ENCODE measurements at places on chromosomes 11 and 22.

GRCh38 chr11:36751996-36752395 is 154.0 kb upstream of the RAG2 start:
- DNase-seq: no peak

- no peak for DNase-seq
Measured at GRCh38 chr22:43550672-43551071, 138.9 kb downstream of the MPPED1 start.

DNA sequence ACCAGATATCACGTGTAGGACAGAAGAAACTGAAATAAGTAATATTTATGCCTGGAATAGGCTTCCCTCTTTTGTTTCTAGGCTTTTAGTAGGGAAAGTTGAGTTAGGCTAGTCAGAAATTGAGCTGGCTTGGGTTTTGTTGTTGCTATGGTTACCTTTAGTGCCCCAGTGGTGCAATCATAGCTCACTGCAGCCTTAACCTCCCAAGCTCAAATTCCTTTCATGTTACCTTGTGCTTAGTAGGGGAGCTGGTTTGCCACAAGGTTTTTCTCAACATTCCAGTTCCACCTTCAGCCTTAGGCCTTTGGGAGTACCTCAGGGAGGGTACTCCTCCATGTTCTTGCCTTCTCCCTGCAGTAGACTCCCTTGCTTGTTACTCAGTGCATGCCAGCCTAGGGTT is 69.1 kb upstream of the SUSD2 start:
- no peak for DNase-seq

GRCh38 chr11:121643479-121644186 is 190.9 kb upstream of the SORL1-AS1 start:
- no peak for DNase-seq

DNA sequence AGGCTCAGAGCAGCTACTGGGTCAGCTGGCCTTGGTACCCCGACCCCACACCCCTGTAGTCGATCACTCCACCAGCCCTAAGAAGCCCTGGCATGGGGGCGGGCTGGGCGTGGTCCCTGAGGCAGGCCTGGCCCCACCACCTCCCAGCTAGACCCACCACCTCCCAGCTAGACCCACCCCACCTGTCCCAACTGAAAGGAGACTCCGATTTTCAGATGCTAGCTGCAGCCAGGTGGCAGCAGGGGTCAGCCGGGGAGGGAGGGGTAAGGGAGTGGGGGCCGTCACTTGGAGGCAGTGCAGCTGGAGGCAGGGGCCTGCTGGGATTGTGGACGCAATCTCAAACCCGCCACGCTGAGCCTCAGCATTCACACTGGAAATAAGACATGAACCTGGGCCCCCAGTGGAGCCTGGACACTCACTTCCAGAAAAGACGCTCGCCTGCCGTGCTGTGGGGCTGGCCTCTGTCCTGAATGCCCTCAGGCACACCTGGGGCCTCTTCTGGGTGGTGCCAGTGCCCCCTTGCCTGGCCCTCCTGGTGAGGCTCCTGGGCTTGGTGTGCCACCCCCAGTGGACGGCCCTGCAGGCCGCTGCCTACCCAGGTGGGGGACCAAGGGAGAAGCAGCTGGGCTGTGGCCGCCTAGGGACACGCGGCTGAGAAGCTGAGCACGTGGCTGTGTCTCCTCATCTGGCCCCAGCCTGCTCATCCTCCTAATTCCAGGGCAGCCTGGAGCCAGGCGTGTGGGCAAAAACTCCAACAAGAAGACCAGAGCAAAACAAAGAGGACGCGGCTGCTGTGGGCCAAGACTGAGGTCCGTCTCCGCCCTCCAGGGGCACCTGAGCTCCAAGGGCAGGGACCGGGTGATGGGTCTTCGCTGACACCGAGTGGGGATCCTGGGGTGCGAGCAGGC is 26.7 kb downstream of the OSBPL5 start:
- no peak for DNase-seq

DNA sequence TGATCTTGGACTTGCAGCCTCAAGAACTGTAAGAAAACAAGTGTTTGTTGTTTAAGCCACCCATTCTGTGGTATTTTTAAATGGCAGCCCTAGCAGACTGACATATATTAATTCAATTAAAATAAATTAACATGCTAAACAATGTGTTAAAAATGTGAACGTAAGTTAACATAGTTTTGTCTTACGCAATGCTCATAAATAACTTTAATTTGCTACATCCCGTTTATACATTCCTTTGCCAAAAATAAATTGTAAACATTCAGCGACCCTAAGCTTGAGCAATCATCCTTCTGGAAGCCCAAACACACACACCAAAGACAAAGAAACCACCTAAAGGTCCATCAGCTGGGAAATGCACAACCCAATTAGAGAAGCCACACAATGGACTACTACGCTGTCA is 70.4 kb downstream of the CELSR1 start:
- DNase-seq: no peak

DNA sequence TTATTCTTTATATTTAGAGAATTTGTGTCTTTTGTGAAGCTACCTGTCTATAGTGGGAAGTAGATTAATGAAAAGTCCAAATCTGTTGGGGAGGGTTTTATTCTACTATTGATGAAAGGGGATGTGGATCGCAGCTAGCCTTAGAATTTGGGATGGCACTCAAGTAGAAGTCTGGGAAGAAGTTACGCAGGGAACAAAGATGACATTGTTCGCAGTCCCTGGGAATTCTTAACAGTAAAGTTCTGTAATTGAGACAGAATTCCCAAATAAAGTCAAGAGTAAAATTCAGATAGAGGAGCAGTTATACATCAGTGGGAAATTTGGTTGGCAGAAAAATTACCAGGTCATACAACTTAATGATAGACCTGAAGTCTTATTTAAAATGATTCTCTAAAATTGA is 64.1 kb downstream of the ATM start:
- no peak for DNase-seq

DNA sequence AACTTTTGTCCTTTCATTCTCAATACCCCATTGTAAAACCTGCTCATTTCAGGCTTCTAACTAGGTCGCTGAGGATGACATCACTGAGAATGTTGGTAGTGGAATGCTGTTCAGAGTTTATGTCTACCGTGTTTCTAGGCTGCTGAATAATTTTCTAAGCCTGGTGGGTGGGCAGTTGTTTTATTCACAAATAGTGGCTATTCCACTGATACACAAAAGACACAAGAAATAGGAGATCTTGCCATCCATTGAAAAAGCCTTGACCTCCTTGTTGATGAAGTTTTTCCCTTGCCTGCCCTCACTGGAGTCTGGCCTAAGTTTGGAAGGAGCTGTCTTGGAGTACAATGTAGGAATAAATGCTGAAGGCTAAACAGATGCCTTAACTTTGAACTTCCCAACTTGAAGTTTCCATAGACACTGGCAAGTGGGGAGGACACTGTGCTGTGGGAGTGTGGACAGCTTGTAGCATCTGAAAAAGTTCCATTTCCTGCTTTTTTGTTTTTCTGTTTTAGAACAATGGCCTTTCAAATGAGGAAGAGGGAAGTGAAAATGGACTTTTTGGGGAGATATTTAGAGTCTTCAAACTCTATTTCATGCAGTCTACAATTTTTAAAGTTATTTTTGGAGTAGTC is 59.2 kb downstream of the TRIM44 start:
- no peak for DNase-seq

DNA sequence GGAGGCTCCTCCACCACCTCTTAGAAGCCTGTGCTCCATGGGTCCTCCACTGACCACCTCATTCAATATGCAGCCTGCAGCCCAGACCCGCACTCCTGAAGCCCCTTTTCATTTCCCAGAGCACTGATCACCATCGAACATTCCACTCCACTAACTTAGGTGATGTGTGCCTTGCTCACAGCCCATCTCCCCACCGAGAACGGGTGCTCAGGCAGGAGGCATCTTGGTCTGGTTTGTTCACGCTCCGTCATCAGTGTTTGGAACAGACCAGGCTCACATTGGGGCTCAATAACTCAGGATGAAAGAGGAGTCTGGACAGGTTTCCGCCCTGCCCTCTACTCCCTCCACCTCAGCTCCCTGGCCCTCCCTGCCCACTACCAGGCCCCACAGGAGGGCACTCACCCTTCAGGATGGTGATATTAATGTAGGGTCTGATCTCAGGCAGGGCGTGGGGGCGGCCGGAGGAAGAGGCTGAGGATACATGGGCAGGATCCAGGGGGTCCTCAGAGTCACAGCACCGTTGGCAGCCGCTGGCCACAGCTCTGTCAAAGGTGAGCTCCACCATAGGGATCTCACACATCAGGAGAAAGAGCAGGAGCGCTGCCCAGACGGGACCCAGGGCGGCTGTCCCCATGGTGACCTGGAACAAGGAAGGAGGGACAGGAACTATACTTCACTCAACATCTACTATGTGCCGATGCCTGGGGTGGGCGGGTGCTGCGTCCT is 3.1 kb downstream of the C1QTNF6 start:
- DNase-seq: no peak

- no peak for DNase-seq
Measured at GRCh38 chr11:26243426-26243825, 88.5 kb upstream of the ANO3 start.

GRCh38 chr11:111797145-111797581 is 31.0 kb upstream of the PPP2R1B start:
- DNase-seq: peak; percentile 90

DNA sequence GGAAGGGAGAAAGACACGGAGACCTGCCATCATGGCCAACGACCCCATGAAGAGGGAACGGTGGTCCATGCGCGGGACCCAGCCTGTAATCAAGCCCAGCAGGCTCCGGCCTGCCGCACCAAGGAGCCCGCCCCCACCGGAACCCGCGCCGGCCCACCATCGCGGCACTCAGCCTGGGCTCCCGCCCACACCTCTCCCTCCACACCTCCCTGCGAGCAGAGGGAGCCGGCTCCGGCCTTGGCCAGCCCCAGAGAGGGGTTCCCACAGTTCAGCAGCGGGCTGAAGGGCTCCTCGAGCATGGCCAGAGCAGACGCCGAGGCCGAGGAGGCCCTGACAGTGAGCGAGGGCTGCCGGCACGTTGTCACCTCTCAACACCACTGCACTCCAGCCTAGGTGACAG is 1302.8 kb upstream of the CNTN5 start:
- no peak for DNase-seq

DNA sequence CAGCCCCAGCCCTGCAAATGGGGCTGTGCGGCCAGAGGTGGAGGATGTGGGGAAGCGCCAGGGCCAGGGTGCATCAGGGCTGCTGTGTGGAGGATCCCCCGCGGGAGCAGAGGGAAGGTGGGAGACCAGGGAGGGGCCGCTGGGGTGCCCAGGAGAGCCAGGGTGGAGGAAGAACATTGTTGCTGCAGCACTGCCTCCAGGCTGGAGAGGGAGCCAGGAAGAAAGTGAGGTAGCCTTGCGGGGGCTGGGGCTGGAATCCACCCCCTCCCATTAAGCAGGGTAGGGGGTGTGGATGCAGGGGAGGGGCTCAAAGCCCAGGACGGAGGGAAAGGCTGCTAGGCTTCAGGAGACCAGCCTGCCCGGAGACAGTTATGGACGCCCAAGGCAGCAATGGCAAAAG is 15.0 kb downstream of the CABP7 start:
- DNase-seq: no peak

DNA sequence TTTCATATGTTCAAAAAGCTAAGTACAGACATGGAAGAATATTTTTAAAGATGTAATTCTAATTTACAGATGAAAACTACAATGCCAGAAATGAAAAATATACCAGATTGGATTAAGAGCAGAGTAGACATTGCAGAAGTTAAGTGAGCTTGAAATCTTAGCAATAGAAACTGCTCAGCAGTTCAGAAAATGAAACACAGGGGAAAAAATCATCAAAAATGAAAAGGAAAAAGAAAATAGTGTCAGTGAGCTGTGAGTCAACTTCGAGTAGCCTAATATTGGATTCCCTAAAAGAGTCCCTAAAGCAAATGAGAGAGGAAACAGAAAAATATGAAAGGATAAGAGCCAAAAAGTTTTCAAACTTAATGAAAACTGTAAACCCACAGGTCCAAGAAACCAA is 25.8 kb upstream of the IL10RA start:
- DNase-seq: no peak

DNA sequence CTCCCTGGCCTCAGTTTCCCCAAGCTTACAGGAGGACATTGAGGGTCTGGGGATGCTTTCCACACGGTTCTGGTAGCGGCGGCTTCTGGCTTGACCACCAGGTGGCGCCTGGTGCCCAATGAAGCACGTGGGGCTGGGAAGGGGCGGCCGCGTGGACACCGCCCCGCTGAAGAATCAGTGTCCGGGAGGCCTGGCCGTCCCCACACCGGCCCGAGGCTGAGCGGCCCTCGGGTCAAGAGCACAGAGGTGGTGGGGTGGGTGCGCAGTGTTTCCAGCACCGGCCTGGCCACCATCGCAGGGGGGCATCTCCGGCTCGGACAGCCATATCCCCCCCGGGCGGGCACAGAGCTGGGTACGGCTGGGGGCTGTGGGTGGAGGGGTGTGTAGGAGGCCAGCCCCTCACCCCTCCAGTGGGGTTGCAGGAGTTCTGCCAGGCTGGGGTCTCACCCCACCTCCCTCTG is 27.8 kb upstream of the PPARA start:
- peak; percentile 32 for DNase-seq

- no peak for DNase-seq
Measured at GRCh38 chr11:62721994-62722393, 5.3 kb downstream of the HNRNPUL2 start.

DNA sequence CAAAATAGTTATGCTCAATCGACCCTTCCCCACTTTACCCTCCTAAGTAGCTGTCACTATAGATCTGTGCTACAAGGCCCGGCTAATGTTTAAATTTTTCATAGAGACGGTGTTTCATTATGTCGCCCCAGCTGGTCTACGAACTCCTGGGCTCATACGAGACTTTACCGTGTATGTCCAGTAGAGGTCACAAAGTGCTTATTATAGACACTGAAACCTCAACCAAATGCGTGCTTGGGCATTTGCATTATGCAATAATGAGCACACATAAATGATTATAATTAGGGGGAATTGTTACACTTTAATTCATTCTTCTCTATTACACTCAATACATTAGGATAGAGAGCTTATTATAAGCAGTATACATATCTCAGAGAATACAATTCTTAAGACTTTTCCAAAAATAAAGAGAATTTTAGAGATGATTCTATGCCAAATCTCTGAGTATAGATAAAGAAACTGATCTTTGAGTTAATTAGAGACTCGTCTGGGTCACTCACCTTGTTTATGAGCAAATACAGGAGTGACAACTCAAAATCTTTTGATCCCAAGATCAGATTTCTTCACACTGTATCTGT is 12.5 kb upstream of the MRPL16 start:
- peak; percentile 27 for DNase-seq

GRCh38 chr11:13104619-13105236 is 95.6 kb downstream of the RASSF10 start:
- DNase-seq: no peak
